Large intestine (tissue), 12 donors: ENCODE measurements at places on chromosomes 1 and 21. TPM values are rescaled to one million over a fixed set of nuclear protein-coding genes. Genes with fewer than 3 reads are reported as not detected.
A peak's percentile ranks its signal among the peaks of the same experiment; 100 is the strongest.

DNA sequence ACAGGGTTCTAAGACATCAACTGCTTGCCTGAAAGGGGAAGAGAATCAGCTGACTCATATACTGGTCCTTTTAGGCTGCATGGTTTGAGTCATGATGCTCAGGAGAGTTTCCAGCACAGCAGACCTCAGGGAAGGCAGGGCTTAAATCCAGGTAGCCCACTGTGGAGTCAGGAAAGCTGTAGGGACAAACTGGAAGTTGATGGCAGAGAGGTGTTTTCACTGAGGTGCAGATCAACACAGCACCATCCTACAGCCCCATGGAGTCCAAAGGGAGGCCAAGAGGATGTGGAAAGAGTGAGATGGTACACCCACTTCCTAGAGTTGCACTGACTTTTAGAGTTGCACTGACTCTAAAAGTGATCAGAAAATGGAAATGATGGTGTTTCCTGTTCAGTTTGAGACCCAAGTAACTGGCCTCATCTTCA, 252.4 kb upstream of the DUSP10 start:
- DNase-seq: no peak

The KANK4 gene
- 4.1 TPM for polyA plus RNA-seq

- no peak for DNase-seq
These were observed 13.9 kb upstream of the C1orf141 start for GRCh38 chr1:67148516-67149178.

GRCh38 chr1:184972315-184973055, 1.8 kb downstream of the NIBAN1 start:
- DNase-seq: no peak

- DNase-seq: no peak
These were observed 1.4 kb downstream of the TSSK3 start for GRCh38 chr1:32363713-32364112.

The E2F2 gene
- 2.8 TPM for polyA plus RNA-seq

The OR14K1 gene
- not detected for polyA plus RNA-seq

The S100A13 gene
- 77.2 TPM for polyA plus RNA-seq

GRCh38 chr1:151535326-151536271, 4.5 kb upstream of the TUFT1 start:
- no peak for DNase-seq

DNA sequence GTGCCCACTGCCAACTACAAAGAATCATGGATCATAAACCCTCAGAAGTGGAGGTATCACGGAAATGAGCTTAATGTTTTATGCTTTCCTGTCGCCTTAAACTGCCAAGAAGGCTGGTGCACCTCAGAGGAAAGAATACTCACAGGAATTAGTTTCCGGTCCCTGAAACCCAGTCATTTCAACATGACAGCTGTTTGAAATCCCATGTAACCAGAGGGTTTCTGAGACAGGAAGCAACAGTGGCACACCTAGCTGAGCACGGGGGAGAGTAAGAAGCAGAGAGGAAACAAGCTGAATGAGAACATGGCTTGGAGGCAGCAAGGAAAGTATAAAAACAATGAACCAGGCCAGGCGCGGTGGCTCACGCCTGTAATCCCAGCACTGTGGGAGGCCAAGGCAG, 3.9 kb downstream of the JAK1 start:
- DNase-seq: no peak

The RGS8 gene
- 0.19 TPM for polyA plus RNA-seq

DNA sequence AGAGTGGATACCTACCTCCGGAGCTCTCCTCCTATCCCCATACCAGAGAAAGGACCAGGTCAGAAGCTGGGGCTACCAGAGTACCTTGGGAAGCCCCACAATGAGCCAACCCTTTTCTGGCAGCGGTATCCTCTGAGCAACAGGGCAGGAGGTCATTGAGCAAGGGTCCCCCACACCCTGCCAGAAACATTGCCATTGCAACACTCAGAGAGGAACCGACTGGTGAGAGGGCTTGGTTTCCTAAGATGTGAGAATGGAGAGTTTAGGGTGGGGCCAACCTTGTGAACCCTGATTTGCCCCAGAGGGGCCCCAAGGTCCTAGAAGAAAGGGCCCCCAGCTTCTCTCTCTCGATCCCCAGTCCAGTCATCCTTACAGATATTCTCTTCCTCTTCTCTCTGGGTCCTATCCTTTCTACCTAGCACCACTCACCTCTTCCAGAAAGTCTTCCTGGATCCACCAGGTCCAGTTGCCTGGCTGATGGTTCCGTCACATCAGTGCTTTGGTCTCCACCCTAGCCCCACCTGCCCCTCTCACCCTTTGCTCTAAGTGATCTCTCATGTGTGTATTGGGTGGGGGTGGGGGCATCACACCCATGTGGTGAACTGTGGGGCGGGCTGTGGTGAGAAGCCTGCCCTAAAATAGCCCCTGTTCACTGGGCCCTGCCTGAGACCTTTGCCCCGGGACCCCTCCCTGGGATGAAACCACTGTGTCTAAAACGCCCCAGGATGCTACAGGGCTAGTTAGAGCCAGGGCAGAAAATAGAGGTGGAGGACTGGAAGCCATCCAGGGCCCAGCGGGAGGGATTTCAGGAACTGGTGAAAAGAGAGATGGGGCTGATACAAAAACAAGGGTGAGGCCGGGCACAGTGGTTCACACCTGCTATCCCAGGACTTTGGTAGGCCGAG, 8.7 kb downstream of the FGR start:
- DNase-seq: no peak

The MIER1 gene
- polyA plus RNA-seq: 38.7 TPM

DNA sequence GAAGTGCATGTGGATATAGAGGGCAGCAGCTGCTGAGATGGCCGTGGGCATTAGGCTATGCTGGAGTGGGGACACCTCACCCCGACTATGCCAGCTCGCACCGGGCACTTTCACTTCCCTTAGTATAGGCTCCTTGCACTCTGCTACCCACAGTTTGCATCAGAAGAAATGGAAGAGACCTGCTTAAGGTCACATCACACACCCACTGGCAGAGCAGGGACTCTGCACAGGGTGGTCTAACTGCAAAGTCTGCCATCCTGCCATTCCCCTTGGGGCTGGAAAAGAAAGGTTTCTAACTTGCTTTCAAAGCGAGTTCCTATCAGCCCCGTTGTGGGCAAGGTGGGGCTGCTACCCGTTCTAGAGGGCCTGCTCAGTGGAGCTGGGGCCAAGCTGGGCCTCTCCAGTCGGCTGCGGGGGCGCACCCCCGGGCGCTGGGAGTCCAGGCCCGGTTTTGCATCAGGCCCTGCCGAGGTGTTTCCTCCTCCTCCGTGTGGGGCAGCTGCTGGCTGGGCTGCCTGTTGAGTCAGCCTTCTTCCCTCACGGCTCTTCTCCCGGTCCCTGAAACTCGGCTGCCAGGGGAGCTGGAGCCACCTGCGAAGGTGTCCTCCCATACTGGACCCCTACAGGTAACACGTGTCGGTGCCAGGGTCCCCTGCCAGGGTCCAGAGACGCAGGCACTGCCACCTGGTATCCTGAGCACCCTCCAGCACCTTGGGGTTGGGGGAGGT, at the start of gene SYTL1:
Gene SYTL1, plus strand, starts transcription at position 498 of the 728 bp plus-strand sequence. CDS start 3,313 bp downstream, outside the sequence.
- peak; percentile 71 for DNase-seq

GRCh38 chr1:22976461-22977243, 4.0 kb upstream of the LACTBL1 start:
- DNase-seq: peak; percentile 59

- no peak for DNase-seq
These were observed 131.1 kb upstream of the PTGFR start for GRCh38 chr1:78359666-78360065.

The KCNQ4 gene
- polyA plus RNA-seq: 2.2 TPM

The NOS1AP gene
- polyA plus RNA-seq: 2.7 TPM

The CLCA1 gene
- 2,132 TPM for polyA plus RNA-seq

- no peak for DNase-seq
These were observed 17.5 kb downstream of the LRRIQ3 start for GRCh38 chr1:74180490-74180889.
